Lower lobe of right lung (tissue), 2 donors: ENCODE measurements at places on chromosomes 3 and 15. TPM values are rescaled to one million over a fixed set of nuclear protein-coding genes. Genes with fewer than 3 reads are reported as not detected.
A peak's percentile ranks its signal among the peaks of the same experiment; 100 is the strongest.

- no peak overlapping the region for H3K4me3 ChIP-seq
- H3K36me3 ChIP-seq = no peaks in the 10 kb centered on the region
- no peak for DNase-seq
- H3K27ac ChIP-seq = no peak overlapping the region
- no peaks in the 10 kb centered on the region for H3K27me3 ChIP-seq
Observed at GRCh38 chr15:68200016-68200861, 4.9 kb downstream of the CALML4 start.

GRCh38 chr15:75736256-75736655 is 23.6 kb upstream of the CSPG4 start:
- H3K27me3 ChIP-seq = no peaks in the 10 kb centered on the region
- H3K27ac ChIP-seq = no peak overlapping the region
- peak; percentile 39 for DNase-seq
- no peak overlapping the region for H3K4me3 ChIP-seq
- peaks cover 31% of the 10 kb centered on the region for H3K4me1 ChIP-seq
- H3K36me3 ChIP-seq = no peaks in the 10 kb centered on the region

- H3K4me3 ChIP-seq = peak overlapping the region; percentile 45
- H3K36me3 ChIP-seq = peaks cover 92% of the 10 kb centered on the region
Observed at GRCh38 chr3:134364936-134365765, 9.1 kb downstream of the AMOTL2 start.

- no peaks in the 10 kb centered on the region for H3K4me1 ChIP-seq
- H3K27ac ChIP-seq = no peak overlapping the region
- H3K27me3 ChIP-seq = no peaks in the 10 kb centered on the region
- DNase-seq = no peak
Observed at GRCh38 chr3:67686069-67686468, 31.7 kb upstream of the SUCLG2 start.

The ZNF774 gene
- total RNA-seq = 5.5 TPM

DNA sequence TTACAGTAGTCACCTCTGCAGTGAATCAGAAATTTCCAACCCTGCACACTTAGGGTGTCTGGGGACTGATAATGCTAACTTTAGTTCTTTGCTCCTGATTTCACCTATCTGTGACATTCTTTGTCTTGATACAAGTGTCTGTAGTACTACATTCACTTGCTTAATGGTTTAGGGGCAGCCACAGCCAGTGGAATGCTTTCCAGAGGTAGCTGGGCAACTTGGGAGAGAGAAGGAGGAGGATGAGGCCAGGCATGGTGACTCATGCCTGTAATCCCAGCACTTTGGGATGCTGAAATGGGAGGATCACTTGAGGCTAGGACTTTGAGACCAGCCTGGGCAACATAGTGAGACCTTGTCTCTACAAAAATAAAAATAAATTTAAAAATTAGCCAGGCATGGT is 8.5 kb downstream of the BAHD1 start:
- H3K36me3 ChIP-seq = no peaks in the 10 kb centered on the region
- H3K27me3 ChIP-seq = no peaks in the 10 kb centered on the region
- DNase-seq = no peak
- no peak overlapping the region for H3K27ac ChIP-seq
- no peak overlapping the region for H3K4me3 ChIP-seq
- H3K4me1 ChIP-seq = peaks cover 58% of the 10 kb centered on the region

The VWA5B2 gene
- 0.47 TPM for total RNA-seq

GRCh38 chr15:98684995-98685525 is 36.7 kb downstream of the IGF1R start:
- H3K4me1 ChIP-seq = peaks cover 49% of the 10 kb centered on the region
- no peak overlapping the region for H3K27ac ChIP-seq
- DNase-seq = no peak
- H3K27me3 ChIP-seq = no peaks in the 10 kb centered on the region

DNA sequence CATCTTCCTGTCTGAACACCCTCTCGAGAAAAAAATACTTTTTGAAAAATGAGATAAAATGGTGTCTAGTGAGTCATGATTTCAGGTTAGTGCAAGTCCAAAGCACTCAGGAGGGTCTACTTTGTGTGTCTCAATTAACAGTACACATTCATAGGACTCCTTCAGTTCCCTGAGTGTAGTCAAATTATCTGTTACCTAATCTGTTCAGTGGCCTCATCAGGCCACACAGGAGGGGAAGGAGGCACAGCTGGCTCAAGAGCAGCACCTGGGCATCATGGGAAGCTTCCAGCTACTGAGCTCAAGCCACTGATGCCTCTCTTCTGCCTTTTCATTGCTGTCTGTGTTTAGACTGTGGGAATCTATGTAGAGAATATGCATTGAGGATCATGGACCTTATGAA is 341.4 kb upstream of the SGO1 start:
- DNase-seq = no peak
- no peaks in the 10 kb centered on the region for H3K36me3 ChIP-seq
- no peak overlapping the region for H3K4me3 ChIP-seq
- no peaks in the 10 kb centered on the region for H3K27me3 ChIP-seq

DNA sequence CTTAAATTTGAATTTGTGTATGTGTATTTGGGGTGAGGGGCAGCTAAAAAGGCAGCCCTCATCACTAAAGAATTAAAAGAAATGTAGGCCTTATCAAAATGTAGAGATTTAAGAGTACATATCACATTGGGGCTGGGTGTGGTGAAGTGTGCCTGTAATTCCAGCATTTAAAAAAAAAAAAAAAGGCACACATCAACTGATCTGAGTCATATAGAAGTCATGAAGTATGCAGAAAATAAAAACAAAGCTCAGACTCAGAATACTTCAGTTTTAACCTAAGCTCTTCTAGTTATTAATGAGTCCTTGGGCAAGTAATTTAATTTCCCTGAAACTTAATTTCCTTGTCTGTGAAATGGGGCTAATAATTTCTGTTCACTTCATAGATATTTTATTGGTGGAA is 31.6 kb downstream of the SLC24A1 start:
- no peak for DNase-seq
- H3K4me1 ChIP-seq = no peaks in the 10 kb centered on the region
- no peak overlapping the region for H3K4me3 ChIP-seq
- no peaks in the 10 kb centered on the region for H3K27me3 ChIP-seq

The PYGO1 gene
- total RNA-seq = 8.7 TPM

- no peaks in the 10 kb centered on the region for H3K27me3 ChIP-seq
- H3K36me3 ChIP-seq = no peaks in the 10 kb centered on the region
- no peaks in the 10 kb centered on the region for H3K4me1 ChIP-seq
- no peak overlapping the region for H3K4me3 ChIP-seq
- H3K27ac ChIP-seq = no peak overlapping the region
- DNase-seq = no peak
Observed at GRCh38 chr3:86175593-86176444, 815.1 kb downstream of the VGLL3 start.

DNA sequence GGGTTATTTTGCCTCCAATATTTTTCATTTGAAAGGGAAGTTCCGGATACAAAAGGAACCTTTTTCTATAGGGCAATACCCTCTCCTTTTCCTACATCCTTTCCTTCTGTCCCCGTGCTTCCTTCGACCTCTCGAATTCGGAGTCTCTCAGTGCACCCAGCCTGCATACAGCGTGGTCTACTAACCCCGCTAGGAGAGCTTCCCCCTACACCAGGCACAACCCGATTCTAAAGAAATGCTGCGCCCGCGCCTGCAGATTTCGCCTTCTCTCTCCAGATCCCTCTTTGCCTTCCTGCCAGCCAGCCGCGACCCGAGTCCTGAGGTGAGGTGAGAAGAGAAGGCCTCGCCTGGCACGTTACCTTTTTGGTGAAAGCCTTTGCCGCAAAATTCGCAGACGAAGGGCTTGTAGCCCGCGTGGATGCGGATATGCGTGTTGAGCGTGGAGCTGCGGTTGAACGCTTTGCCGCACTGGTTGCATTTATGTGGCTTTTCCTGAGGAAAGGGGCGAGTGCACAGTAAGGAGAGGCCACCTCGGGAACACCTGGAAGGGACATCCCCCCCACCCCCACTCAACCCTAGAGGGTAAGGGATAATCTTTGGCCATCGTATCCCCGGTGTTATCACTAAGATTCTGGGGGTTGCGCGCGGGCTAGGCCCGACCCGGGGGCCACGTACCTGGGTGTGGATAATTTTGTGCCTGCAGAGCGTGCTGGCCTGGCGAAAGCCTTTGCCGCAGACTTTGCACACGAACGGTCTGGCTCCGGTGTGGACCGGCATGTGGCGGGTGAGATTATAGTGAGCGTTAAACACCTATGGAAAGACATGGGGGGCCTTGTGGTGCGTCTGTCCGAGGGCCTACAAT is 2.3 kb downstream of the FEZF2 start:
- no peak overlapping the region for H3K4me3 ChIP-seq
- no peaks in the 10 kb centered on the region for H3K36me3 ChIP-seq
- peaks cover 100% of the 10 kb centered on the region for H3K27me3 ChIP-seq
- no peak for DNase-seq
- H3K27ac ChIP-seq = no peak overlapping the region

- no peak for DNase-seq
- no peaks in the 10 kb centered on the region for H3K36me3 ChIP-seq
- no peak overlapping the region for H3K4me3 ChIP-seq
- H3K27ac ChIP-seq = no peak overlapping the region
- H3K4me1 ChIP-seq = peaks cover 4% of the 10 kb centered on the region
Observed at GRCh38 chr15:71716990-71717389, 93.4 kb upstream of the NR2E3 start.

The SLC28A2 gene
- total RNA-seq = 0.21 TPM

DNA sequence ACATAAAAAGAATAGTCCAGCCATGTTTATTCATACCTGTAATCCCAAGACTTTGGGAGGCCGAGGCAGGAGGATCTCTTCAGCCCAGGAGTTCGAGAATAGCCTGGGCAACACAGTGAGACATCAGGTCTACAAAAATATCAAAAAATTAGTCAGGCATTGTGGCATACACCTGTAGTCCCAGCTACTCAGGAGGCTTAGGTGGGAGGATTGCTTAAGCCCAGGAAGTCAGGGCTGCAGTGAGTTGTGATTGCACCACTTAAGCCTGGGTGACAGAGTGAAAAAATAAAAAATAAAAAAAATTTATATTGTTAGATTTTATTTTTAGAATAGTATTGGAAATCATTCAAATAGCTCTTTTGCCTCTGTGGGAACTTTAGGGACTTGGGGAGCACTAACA is 12.8 kb upstream of the TM4SF1 start:
- peaks cover 51% of the 10 kb centered on the region for H3K4me1 ChIP-seq
- no peak overlapping the region for H3K4me3 ChIP-seq
- no peak overlapping the region for H3K27ac ChIP-seq
- H3K36me3 ChIP-seq = no peaks in the 10 kb centered on the region

The MORC1 gene
- total RNA-seq = not detected

GRCh38 chr3:42572278-42572677 is 9.5 kb downstream of the SEC22C start:
- no peaks in the 10 kb centered on the region for H3K4me1 ChIP-seq
- DNase-seq = no peak
- no peaks in the 10 kb centered on the region for H3K27me3 ChIP-seq
- peaks cover 33% of the 10 kb centered on the region for H3K36me3 ChIP-seq
- H3K4me3 ChIP-seq = no peak overlapping the region

DNA sequence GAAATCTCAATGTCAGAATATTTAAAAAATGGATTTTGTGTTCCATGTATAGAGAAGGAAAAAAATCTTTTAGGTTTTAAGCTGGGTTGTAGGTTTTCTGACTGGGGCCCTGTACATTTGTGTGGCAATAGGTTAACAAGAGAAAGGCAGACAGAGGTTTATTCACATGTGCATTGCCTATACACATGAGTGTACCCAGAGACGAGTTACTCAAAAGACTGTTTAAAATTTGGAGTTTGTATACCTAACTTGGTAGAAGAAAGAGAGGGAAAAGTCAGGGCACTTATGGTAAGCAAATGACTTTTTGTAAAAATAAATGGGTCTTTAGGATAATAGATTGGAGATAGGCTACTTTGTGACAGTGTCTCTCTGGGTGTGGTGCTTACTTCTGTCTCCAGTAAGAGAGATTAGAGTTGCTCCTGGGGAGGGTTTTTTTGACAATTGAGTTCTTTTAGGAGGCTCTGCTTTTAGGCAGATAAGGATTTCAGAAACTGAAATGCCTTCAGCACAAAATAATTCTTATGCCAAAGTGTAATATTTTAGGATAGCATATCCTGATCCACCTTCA is 225.2 kb downstream of the TCF12 start:
- peaks cover 24% of the 10 kb centered on the region for H3K4me1 ChIP-seq
- no peak overlapping the region for H3K27ac ChIP-seq
- H3K27me3 ChIP-seq = no peaks in the 10 kb centered on the region
- no peak overlapping the region for H3K4me3 ChIP-seq
- H3K36me3 ChIP-seq = no peaks in the 10 kb centered on the region

DNA sequence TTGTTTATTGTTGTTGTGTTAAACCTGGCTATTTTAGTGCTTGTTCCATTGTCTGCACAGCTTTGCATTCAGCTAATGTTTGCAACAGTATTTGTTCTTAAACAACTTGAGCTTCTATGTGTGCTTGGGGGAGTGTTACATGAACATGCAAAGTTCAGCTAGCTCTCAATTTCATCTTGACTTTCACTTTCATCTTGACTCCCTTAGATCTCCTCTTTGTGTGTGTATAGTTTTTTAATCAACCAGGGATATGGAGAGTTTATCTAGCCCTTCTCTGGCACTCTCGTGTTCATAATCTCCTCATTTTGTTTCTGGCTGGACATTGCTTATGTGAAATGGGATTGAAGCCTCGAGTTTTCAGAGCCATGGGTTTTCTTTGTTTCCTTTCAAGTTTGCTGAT is 212.4 kb upstream of the ZBTB20 start:
- no peak overlapping the region for H3K27ac ChIP-seq
- H3K36me3 ChIP-seq = no peaks in the 10 kb centered on the region
- no peaks in the 10 kb centered on the region for H3K27me3 ChIP-seq
- H3K4me1 ChIP-seq = peaks cover 13% of the 10 kb centered on the region
- no peak for DNase-seq

DNA sequence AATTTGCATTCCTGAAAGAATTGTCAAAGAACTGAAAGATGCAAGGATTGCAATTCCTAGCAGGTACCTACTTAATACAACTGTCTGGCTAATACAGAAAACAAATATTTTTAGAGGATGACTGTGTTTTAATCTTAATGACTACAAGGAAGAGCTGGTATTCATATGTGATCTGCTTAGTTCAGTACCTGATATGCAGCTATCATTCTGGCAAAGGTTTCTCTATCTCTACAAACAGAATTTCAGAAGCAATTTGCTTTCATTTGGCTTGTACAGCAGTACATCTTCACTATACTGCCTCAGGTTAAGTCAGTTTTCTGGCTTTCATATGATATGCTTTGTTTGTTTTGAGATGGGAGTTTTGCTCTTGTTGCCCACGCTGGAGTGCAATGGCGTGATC is 51.3 kb downstream of the TBL1XR1 start:
- DNase-seq = no peak
- H3K4me3 ChIP-seq = no peak overlapping the region
- H3K36me3 ChIP-seq = no peaks in the 10 kb centered on the region
- H3K4me1 ChIP-seq = peaks cover 57% of the 10 kb centered on the region

DNA sequence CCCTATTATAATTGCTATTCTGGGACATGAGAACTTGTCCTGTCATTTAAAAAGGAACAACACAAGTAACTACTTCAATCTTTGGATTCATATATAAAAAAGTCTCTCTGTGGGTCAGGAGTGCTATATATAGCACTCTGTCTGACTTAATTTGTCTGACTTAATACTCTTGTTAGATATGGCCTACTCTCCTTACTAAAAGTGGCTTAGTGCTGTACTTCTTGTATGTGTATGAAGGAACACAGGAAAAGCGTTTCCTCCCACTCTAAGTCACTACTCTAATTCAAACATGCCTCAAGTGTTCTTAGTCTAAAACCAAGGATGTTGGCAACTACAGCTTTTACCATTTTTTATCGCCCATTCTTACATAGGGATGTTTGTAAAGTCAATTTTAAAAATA is 255.2 kb upstream of the ROBO1 start:
- H3K4me1 ChIP-seq = no peaks in the 10 kb centered on the region
- no peaks in the 10 kb centered on the region for H3K36me3 ChIP-seq
- no peak overlapping the region for H3K27ac ChIP-seq
- H3K27me3 ChIP-seq = no peaks in the 10 kb centered on the region
- DNase-seq = no peak
- no peak overlapping the region for H3K4me3 ChIP-seq
